ENCODE measurements at places on chromosomes 11 and 22.
A peak's percentile ranks its signal among the peaks of the same experiment; 100 is the strongest.

DNA sequence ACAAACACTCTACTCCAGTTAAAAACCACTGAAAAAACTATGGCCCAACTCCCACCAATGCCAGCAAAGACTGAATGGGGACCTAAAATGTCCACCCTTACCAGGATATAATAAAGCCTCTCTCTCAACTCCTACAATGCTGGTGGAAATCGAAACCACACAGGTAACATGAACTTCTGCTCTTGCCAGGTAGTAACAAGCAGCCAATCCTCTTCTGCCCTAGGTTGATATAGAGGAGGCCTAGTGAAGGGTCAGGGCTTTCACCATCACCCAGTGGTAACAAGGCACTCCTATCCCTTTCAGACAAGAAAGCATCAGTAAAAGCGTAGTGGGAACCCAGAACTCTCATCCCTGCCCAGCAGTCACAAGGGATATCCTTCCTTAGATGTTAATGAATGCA, 22.6 kb downstream of the DCUN1D5 start:
- no peak for DNase-seq
- H3K4me3 ChIP-seq, result no peak overlapping the region
- no peaks in the 10 kb centered on the region for H3K4me1 ChIP-seq
- no peak overlapping the region for H3K27ac ChIP-seq
- H3K36me3 ChIP-seq, result peaks cover 7% of the 10 kb centered on the region
- H3K27me3 ChIP-seq, result no peaks in the 10 kb centered on the region

- no peak for DNase-seq
- peak overlapping the region; percentile 92 for H3K27ac ChIP-seq
- peak overlapping the region; percentile 89 for H3K4me3 ChIP-seq
Measured at GRCh38 chr11:36510594-36510942, 496 bp upstream of the TRAF6 start.

GRCh38 chr11:11605821-11606450, 15.9 kb downstream of the GALNT18 start:
- DNase-seq, result no peak
- H3K4me1 ChIP-seq, result no peaks in the 10 kb centered on the region
- no peak overlapping the region for H3K4me3 ChIP-seq
- no peaks in the 10 kb centered on the region for H3K27me3 ChIP-seq

DNA sequence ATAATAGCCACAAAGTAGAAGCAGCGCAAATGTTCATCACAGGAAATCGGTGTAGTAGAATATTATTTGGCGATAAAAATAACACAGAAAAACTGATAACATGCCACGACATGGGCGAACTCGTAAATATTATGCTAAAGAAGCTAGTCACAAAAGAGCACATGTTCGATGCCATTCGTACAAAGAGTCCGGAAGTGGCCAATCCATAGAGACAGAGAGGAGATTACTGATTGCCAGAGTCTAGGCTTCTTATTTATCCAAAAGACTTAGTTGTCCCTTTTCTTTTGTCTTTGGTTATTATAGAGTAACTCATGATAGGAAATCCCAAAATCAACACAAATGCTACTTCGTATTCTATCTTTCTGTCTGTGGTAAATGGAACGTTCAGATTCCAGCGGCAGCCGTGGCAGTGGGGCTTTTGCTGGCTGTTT, 56.5 kb downstream of the MED15 start:
- H3K36me3 ChIP-seq, result peaks cover 57% of the 10 kb centered on the region
- no peak for DNase-seq
- H3K4me1 ChIP-seq, result no peaks in the 10 kb centered on the region
- no peaks in the 10 kb centered on the region for H3K27me3 ChIP-seq
- H3K4me3 ChIP-seq, result no peak overlapping the region

- no peak for DNase-seq
- no peaks in the 10 kb centered on the region for H3K27me3 ChIP-seq
- peaks cover 39% of the 10 kb centered on the region for H3K4me1 ChIP-seq
- H3K4me3 ChIP-seq, result no peak overlapping the region
Measured at GRCh38 chr22:35997438-35997837, 31.2 kb downstream of the RBFOX2 start.

DNA sequence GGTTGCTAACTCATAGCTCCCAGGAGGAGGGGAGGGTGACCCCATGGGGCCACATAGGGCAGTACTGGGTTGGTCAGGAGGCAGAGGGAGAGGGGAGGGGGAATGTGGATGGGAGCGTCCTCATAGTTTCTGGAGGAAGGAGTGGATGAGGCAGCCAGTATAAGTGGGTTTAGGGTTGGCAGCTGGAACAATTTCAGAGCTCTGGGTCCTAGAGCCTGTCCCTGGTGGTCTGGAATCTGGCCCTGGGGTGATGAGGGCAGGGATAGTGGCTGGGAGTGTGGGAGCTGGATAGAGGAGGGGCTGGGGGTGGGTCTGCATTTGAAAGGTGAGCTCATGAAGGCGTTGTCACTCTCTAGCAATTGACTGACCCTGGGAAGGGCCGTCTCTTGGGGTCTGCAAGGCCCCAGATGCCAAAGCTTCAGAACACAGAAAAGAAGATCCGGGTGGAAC, 5.3 kb upstream of the MRGPRG start:
- H3K4me3 ChIP-seq, result no peak overlapping the region
- H3K27me3 ChIP-seq, result no peaks in the 10 kb centered on the region
- H3K4me1 ChIP-seq, result no peaks in the 10 kb centered on the region
- no peaks in the 10 kb centered on the region for H3K36me3 ChIP-seq

DNA sequence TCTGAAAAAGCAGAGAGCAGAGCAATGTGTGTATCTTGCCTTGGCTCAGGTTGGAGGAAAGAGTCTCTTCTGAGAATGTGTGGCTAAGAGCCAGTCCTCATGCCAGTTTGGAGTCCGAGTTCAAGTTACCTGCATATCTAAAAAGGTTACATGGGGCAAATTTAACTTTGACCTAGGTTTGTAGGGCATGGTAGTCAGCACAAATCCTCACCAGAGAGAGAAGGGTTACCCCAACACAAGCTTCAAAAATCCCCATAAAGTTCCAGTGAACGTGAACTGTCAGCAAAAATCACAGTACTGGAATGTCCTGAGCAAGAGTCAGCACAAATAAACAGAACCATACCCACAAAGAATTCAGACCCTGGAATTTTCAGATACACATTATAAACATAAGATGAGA, 13.8 kb downstream of the SDHD start:
- H3K4me1 ChIP-seq, result no peaks in the 10 kb centered on the region
- peaks cover 28% of the 10 kb centered on the region for H3K36me3 ChIP-seq
- H3K4me3 ChIP-seq, result no peak overlapping the region
- DNase-seq, result no peak
- H3K27me3 ChIP-seq, result no peaks in the 10 kb centered on the region

GRCh38 chr22:48416396-48417224, 1411.1 kb downstream of the BRD1 start:
- H3K4me1 ChIP-seq, result no peaks in the 10 kb centered on the region
- DNase-seq, result no peak
- H3K27ac ChIP-seq, result no peak overlapping the region
- no peaks in the 10 kb centered on the region for H3K36me3 ChIP-seq

DNA sequence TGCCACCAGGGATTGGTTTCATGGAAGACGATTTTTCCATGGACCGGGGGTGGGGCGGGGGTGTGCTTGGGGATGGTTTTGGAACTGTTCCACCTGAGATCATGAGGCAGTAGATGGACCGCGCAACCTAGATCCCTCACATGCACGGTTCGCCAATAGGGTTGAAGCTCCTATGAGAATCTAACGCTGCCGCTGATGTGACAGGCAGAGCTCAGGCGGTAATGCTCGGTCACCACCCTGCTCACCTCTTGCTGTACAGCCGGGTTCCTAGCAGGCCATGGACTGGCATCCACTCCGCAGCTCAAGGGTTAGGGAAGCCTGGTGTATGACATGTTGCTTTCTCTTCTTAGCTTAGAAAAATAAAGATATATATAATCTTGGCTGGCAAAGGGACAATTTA, 22.0 kb downstream of the RBX1 start:
- H3K4me3 ChIP-seq, result no peak overlapping the region
- H3K27ac ChIP-seq, result no peak overlapping the region
- H3K27me3 ChIP-seq, result no peaks in the 10 kb centered on the region
- no peak for DNase-seq
- no peaks in the 10 kb centered on the region for H3K4me1 ChIP-seq
- peaks cover 32% of the 10 kb centered on the region for H3K36me3 ChIP-seq

- DNase-seq, result no peak
- peaks cover 42% of the 10 kb centered on the region for H3K4me1 ChIP-seq
- no peaks in the 10 kb centered on the region for H3K27me3 ChIP-seq
Measured at GRCh38 chr11:117866526-117866925, 9.9 kb downstream of the FXYD6 start.

- H3K36me3 ChIP-seq, result no peaks in the 10 kb centered on the region
- H3K4me3 ChIP-seq, result no peak overlapping the region
Measured at GRCh38 chr11:64347193-64347867, 7.3 kb downstream of the CCDC88B start.

DNA sequence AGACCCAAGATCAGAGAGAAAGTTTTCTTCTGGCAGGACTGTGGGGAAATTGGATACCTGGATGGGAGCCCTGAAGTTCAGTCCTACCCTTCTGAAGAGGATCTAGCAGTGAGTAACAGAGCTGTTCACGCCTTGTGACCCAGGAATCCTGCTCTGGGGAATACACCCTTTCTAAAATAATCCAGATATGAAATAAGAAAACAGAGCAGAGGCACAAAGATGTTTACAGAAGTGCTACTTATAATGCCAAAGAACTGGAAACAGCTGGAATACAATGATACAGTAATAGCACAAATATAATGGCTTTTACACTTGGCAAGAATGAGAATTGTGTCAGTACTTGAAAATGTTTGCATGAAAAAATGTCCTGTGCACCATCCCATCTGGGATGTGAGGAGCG, 304.0 kb upstream of the NARS2 start:
- H3K27me3 ChIP-seq, result no peaks in the 10 kb centered on the region
- no peak overlapping the region for H3K27ac ChIP-seq

- H3K27me3 ChIP-seq, result no peaks in the 10 kb centered on the region
- no peak for DNase-seq
- no peak overlapping the region for H3K4me3 ChIP-seq
- peaks cover 50% of the 10 kb centered on the region for H3K36me3 ChIP-seq
- no peaks in the 10 kb centered on the region for H3K4me1 ChIP-seq
Measured at GRCh38 chr22:35422145-35422544, 22.2 kb downstream of the MCM5 start.

- no peak for DNase-seq
- H3K27me3 ChIP-seq, result no peaks in the 10 kb centered on the region
- H3K36me3 ChIP-seq, result no peaks in the 10 kb centered on the region
Measured at GRCh38 chr11:77111277-77111676, 8.6 kb downstream of the OMP start.

DNA sequence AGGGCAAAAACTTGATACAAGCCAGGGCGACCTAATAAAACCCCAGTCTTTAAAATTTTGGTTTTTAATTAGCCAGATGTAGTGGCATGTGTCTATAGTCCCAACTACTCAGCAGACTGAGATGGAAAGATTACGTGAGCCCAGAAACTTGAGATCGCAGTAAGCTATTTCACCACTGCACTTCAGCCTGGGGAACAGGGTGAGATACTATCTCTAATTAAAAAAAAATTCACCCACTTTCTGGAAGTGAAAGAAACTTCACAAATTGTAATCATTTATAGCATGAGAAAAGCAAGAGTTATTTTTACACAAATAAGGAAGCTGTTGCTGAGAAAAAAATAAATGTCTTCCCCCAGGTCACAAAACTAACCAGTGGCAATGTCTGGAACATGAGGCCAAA, 882 bp upstream of the GLYATL2 start:
- no peak for DNase-seq
- no peaks in the 10 kb centered on the region for H3K36me3 ChIP-seq
- H3K27me3 ChIP-seq, result no peaks in the 10 kb centered on the region
- H3K4me1 ChIP-seq, result no peaks in the 10 kb centered on the region
- no peak overlapping the region for H3K4me3 ChIP-seq

DNA sequence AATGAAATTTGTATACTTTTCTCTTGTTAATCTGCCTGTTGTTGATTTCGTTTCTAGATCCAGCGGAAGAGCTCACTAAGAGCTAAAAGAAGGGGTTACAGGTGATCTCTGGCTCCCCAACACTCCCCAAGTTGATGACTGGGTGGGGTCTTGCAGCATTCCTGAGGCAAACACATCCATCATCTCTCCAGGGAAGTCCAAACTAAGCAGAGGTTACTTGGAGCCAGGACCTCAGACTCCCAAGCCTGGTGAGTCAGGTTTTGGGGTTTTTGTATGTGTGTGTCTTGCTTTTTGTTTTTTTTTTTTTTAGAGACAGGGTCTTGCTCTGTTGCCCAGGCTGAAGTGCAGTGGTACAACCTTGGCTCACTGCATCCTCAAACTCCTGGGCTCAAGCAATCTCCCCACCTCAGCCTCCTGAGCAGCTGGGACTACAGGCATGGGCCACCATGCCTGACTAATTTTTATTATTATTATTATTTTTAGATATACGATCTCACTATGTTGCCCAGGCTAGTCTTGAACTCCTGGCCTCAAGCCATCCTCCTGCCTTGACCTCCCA, 11.5 kb upstream of the RPS3 start:
- H3K4me3 ChIP-seq, result no peak overlapping the region
- DNase-seq, result no peak
- no peaks in the 10 kb centered on the region for H3K36me3 ChIP-seq
- H3K4me1 ChIP-seq, result peaks cover 5% of the 10 kb centered on the region
- H3K27ac ChIP-seq, result no peak overlapping the region
- no peaks in the 10 kb centered on the region for H3K27me3 ChIP-seq

GRCh38 chr22:46738647-46739093, 618 bp upstream of the CERK start:
- no peak for DNase-seq
- H3K36me3 ChIP-seq, result no peaks in the 10 kb centered on the region
- no peaks in the 10 kb centered on the region for H3K4me1 ChIP-seq
- H3K27ac ChIP-seq, result peak overlapping the region; percentile 97
- H3K4me3 ChIP-seq, result peak overlapping the region; percentile 62
- no peaks in the 10 kb centered on the region for H3K27me3 ChIP-seq

DNA sequence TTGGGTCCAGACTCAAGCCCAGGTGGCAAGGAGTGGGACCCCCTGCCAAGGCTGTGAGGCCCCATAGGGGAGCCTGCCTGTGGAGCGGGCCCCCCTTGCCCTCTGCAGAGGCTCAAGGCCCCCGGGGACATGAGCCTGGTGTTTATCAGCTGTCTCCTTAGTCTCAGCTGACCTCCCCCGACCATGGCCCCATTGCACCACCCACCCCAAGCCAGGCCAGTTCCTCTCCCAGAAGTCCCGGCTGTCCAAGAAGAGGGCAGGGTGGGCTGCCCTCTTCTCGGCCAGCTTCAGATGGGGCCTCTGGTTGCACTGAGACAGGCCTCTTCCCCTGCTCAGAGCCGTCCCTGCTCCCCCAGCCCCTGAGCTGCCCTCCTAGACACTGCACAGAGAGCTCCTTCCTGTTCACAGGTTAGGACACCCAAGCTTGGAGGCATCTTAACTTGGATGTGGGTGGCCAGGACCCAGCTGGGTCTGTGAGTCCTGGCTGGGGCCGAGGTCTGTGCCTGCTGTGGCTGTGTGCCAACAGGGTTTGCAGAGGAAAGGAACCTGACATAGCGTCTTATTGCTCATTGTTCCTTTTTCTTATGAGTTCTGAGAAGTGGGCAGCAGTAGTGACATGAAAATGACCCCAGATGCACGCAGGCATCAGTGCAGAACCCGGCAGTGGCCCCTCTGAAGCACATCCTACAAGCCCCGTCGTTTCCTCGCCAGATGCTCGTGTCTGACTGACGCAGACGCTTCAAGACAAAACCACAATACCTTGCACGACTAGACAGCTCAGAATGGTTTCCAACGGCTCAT, 5.4 kb downstream of the TRABD start:
- H3K4me1 ChIP-seq, result peaks cover 46% of the 10 kb centered on the region
- no peaks in the 10 kb centered on the region for H3K27me3 ChIP-seq
- peak overlapping the region; percentile 84 for H3K27ac ChIP-seq
- DNase-seq, result no peak
- H3K4me3 ChIP-seq, result peak overlapping the region; percentile 41
- H3K36me3 ChIP-seq, result peaks cover 26% of the 10 kb centered on the region

All from right atrium auricular region (tissue), 2 donors.